ENCODE measurements at places on chromosomes 1 and 21.

GRCh38 chr1:204744107-204744779 is 58.7 kb upstream of the LRRN2 start:
- DNase-seq = no peak

GRCh38 chr1:41366455-41367287 is 5.4 kb downstream of the FOXO6 start:
- DNase-seq = no peak

GRCh38 chr1:239337799-239338430 is 48.5 kb upstream of the CHRM3 start:
- DNase-seq = no peak

DNA sequence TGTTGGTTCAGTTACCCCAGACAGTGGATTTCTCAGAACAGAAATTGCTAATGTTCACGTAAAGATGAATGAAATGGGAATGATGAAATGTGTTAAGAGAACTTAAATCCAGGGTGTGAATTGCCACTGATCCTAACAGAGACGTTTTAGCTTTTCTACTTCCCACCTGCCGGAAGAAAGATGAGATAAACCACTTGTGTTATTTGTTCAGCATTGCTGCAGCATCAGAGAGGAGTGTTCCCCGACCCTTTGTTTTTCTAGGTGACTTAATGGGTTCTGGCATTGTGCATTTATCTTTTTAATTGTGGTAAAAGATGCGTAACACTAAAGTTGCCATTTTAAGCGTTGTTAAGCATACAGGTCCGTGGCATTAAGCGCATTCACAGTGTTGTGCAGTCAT is 122.3 kb downstream of the GALNT2 start:
- DNase-seq = no peak

GRCh38 chr1:214918745-214919144 is 163.8 kb upstream of the KCNK2 start:
- no peak for DNase-seq

GRCh38 chr1:242784084-242784483 is 259.6 kb upstream of the PLD5 start:
- DNase-seq = peak; percentile 24

- no peak for DNase-seq
Measured at GRCh38 chr1:117535821-117536220, 70.0 kb upstream of the TENT5C start.

DNA sequence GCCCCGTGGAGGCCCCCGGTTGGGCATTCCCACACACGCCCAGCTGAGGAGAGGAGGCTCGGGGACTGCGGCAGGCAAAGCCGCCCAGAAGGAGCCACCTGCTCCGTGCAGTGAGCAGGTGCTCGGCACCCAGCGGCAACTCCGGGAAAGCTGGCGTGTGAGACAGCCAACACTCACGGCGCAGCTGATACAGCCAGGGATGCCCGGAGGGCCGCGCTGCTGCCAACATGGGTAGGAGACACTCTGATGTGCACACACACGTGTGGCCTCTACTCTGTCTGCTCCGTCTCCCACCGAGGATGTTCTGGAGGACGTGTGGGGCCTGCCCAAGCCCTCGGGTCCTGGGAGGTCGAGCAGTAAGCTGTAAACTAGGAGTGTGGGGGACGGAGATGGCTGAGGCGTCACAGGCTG is 12.9 kb downstream of the MORN1 start:
- DNase-seq = no peak

DNA sequence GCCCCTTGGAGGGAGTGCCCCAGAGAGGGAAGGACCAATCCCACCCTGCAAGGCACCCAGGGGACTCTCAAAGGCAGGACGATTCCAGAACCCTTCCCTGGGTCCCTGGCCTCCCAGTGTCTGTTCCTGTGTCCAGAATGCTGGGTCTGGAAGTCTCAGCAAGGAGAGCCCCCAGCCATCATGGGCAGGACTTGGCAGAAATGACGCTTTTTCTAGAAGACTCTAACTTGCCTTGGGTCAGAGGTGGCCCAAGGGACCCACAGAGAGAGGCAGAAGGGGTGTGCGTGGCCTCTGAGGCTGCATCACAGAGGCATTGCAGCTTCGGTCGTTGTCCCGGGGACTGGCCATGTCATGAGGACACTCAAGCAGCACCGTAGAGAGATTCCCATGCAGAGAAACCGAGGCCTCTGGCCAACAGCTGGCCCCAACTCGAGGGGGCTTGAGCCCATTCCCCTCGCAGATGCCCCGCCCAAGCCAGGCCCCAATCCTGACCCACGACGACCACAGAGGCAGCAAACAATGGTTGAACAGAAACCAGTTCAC is 57.8 kb downstream of the WNT9A start:
- DNase-seq = no peak

DNA sequence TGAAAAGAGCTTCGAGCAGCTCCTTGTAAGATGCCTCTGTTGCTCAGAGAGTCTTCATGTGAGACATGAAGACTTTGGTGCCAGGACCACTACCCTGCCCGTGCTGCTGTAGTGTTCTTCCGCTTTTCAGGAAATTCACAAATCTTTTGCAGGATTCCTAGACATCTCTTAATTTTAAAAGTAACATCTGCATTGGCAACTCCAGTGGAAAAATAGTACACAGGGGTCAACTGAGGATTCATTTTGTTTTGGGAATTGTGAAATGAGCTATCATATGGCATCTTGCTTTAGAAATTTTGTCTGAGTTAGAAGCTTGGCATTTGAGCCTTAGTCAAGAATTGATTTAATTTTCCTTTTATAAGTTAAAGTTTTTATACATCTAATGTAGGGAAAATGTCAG is 7.2 kb downstream of the PRDM2 start:
- DNase-seq = no peak

DNA sequence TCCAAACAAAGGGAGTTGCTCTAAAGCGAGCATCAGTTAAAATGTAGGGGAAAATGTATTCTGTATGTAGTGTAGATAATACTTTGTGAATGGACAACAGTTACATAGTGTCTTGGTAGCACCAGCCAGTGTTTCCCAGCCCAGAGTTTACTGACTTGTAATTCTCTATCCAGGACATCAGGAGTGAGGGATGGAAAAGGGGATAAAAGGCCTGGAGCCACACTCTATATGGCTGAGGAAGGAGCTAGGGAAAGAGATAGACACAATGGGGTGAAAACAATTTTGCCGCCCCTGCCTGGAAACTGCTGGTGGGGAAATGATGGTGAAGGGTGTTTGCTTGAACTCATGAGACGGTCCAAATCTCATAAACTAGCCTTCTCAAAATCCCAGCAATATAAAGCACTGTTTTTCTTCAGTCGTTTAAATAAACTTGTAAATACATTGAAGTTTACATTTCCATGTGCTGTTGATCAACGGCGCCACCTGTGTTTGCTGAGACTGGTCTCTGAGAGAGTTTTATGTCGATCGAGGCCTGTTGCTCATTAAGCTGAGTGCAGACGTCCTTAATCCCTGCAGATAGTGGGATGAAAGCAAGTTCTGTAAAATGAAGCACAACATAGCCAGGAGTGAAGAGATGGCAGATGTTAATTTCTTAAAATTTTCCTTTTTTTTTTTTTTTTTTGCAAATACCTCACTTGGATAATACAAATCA is 27.9 kb upstream of the AGO1 start:
- no peak for DNase-seq

- DNase-seq = no peak
Measured at GRCh38 chr1:65341381-65341780, 32.0 kb downstream of the DNAJC6 start.

DNA sequence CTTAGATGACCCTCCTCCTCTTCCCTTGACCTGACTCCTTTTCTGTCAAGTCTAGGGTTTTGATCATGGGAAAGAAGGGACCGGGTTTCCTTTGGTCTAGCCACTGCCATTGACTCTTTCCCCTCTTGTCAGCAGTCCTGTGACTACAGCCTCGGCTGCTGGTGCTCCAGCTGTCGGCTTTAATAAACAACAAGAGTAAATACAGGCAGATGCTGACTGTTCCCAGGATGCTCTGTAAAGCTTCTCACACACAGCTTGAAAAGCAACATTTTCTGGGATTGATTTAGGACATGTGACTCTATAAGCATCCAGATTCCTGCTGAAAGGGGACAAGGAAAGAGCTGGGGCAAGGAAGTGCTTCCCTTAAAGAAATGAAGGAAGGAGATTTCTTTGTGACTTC is 53.5 kb upstream of the CTTNBP2NL start:
- DNase-seq = no peak

DNA sequence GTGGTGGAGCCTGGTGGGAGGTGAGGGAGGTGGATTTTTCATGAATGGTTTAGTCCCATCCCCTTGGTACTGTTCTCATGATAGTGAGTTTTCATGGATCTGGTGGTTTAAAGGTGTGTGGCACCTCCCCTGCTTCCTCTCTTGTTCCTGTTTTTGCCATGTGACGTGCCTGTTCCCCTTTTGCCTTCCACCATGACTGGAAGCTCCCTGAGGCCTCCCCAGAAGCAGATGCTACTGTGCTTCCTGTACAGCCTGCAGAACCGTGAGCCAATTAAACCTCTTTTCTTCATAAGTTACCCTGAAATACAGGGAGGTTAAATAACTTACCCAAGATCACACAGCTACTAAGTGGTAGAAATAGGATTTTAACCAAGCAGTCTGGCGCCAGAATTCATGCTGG is 4.3 kb upstream of the HEYL start:
- no peak for DNase-seq

GRCh38 chr1:59564192-59564891 is 250.4 kb upstream of the HOOK1 start:
- DNase-seq = no peak

- DNase-seq = no peak
Measured at GRCh38 chr21:46322351-46323226, 1.1 kb downstream of the C21orf58 start.

- no peak for DNase-seq
Measured at GRCh38 chr1:89548122-89548857, 23.7 kb downstream of the LRRC8B start.

DNA sequence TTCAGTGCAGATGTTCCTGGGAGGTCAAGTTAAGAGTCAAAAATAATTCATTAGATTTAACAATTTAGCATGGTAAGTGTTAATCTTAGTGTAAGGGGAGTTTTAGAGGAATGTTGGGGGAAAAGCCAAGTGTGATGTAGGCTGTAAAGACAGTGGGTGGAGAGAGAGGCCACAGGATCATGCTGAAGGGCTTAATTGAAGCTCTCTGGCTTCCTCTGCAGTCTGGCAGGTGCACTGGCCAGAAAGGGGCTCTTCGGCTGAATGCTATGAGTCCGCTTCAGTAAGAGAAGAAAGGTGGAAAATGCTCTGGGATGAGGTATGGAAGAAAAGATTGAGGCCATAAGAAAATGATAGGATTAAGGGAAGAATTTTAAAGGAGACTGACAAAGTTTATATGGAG is 3.0 kb downstream of the BRDT start:
- no peak for DNase-seq

- DNase-seq = no peak
Measured at GRCh38 chr1:245800901-245801605, 646.3 kb downstream of the KIF26B start.

- no peak for DNase-seq
Measured at GRCh38 chr1:29641921-29642320, 405.6 kb downstream of the PTPRU start.

DNA sequence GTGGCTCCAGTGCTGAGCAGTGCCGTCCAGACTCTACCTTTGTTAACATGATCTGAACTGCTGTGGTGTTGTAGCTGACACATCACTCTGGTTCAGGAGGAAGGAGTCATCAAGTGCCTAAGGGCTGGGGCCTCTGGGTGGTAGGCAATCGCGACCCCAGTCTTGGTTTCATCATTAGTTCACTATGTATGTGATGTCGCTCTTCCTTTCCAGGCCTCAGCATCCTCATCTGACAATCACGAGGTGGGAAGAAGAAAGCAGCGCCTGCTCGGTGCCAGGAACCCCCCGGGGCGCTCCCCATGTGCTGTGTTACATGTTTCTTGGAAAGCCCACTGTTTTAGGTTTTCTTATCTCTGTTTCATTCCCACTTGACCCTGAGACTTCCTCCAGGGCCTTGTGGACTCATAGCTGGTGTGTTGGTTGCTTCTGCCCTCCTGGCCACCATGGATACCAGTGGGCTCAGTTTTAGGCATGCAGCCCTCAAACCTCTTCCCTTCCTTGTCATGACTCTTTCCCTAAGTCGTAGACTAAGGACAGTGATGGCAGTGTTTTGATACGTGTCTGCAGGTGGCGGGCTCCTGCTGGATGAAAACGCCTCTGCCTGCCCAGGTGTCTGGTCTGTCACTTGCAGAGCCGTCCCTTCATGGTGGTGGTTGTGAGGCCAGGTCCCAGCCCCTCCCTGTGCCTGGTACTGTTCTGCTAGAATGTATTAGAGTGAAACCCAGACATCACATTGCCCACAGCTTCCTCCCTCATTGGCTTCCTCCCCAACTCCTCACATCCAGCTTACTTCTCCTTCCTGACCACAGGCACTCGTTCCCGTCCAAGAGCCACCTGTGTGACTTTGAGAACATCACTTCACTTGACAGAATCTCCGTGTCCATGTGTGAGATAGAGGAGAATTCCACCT is 17.2 kb upstream of the FOXO6 start:
- no peak for DNase-seq

Measured in globus pallidus (tissue), 1 donor.